ENCODE measurements at places on chromosomes 13 and 19. TPM values are rescaled to one million over a fixed set of nuclear protein-coding genes. Genes with fewer than 3 reads are reported as not detected.

Gene ZSCAN4
- total RNA-seq, result not detected

Gene RGCC
- 20.1 TPM for total RNA-seq

Gene IGFL3
- not detected for total RNA-seq

Gene KLK12
- total RNA-seq, result not detected

Gene ELSPBP1
- not detected for total RNA-seq

Gene TNNI3
- 0.36 TPM for total RNA-seq

Gene HCN2
- 7.3 TPM for total RNA-seq

Gene ADGRE3
- not detected for total RNA-seq

Gene CDX2
- total RNA-seq, result not detected

Gene PRMT1
- total RNA-seq, result 147 TPM

Gene ZNF829
- 7.5 TPM for total RNA-seq

Gene ATP8A2
- 34.0 TPM for total RNA-seq

Gene SLC17A7
- 3.8 TPM for total RNA-seq

Gene TGFBR3L
- total RNA-seq, result not detected

Gene CEACAM1
- total RNA-seq, result 0.36 TPM

Gene ISOC2
- 14.0 TPM for total RNA-seq
